ENCODE measurements at places on chromosomes 2 and 18.

- no peak for DNase-seq
These were observed 38.2 kb downstream of the SOX11 start for GRCh38 chr2:5730386-5730785.

DNA sequence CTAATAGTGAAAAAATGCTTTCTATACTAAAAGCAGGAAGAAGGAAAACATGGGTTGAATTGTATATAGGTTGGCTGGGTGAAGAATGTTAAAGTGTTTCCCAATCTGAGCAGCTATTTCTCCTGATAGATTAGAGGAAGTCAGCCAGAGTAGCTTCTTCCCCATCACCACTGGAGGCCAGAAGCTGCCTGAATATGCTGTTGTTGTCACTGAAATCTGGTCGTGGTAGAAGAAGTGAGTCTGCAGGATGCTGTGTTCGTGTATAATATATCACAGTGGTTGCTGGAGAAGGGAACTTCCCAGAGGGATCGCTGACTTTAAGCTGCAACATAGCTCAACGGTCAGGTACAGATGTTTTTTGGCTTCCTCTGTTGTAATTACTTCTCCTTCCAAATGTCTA lies 247.5 kb upstream of the LRATD1 start:
- no peak for DNase-seq

DNA sequence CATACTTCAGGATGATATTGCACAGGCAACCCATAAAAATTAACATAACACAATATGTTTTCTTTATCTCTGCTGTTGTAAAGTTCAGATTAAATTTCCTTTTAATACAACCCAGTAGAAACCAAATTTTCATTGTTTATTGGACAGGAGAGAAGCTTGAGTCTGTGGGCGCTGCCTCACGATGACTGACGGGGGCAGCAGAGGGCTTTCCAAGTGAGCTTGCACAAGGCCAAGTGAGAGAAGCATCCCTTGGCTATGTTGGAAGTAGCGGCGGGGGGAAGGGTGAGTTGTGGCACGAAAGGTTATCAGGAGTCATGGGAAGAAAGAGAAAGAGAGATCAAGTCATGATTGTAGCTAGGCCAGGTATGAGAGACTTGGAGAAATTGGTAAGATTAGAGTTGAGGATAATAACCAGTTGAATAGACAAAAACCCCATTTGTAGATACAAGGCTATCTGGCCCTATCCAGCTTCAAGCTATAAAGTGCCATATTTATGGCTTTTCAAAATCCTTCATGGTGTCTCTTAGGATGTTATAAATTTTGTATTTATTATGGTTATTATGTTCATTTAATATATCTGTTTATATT lies 413.7 kb upstream of the FAM98A start:
- DNase-seq = peak; percentile 50

DNA sequence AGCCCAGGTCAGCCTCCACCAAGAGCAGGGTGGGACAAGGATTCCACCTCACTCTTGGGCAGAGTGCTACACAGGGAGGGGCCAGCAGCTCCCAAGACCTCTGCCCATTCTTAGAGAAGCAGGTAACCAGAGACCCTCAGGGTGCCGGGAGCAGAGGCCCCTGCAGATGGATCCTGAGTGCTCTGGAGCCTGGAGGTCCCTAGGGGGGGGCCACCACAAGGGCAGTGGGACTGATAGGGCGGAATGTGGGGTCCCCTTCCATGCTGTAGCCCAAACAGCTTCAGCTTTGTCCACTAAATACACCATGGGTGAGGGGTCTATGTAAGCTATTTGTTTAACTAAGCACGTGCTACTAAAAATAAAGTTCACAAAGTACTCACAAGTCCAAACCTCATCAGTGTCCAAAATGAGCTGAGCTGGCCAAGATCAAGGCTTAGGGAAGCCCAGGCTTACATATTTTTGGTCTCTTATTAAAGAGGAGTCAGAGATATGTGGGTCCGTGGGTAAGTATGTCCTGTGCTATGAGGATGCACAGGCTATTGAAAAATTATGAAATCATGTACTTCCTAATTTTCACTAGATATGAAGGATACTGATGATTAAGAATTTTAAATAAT lies 21.5 kb upstream of the GPC1 start:
- no peak for DNase-seq

DNA sequence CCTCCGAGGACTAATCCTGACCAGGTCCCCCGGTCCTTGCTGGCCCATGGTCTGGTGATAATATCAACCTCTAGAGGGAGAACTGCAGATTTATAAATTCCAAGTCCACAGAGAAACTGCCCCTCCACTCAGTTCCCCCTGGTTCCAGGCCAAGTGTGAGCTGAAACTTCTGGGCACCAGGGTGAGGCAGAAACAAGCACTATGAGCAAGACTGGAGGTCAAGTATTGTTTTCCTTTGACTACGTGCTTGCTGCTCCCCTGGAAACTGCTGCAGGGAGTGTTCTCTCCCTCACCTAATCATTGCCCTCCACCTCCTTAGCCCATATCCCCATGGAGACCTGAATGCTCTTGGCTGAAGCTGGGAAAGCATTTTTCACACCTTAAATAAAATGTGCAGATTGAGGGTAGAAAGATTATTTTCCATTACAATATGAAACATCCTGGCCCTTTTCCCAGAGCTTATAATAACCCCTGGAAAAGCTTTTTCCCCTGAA lies 135.2 kb downstream of the RDH14 start:
- no peak for DNase-seq

GRCh38 chr18:76370201-76370600 lies 124.8 kb downstream of the ZNF516 start:
- DNase-seq = no peak

GRCh38 chr2:55887351-55887750 lies 36.2 kb downstream of the EFEMP1 start:
- no peak for DNase-seq

- no peak for DNase-seq
These were observed 605.2 kb upstream of the CELF4 start for GRCh38 chr18:38170845-38171244.

DNA sequence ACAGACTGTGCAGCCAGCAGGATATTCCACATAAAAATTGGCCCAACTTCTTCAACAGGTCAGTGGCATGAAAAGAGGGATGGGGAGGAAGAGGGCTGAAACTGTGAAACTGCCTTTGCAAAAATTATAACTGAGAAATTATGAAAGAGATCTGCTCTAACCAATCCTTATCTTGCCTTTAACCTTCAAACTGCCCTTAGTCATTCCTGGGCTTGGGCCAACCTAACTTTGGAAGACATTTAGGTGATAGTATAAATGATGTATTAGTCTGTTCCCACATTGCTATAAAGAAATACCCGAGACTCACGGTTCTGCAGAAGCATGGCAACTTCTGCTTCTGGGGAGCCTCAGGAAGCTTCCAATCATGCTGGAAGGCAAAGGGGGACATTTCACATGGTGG lies 74.5 kb downstream of the RPL31 start:
- DNase-seq = no peak

DNA sequence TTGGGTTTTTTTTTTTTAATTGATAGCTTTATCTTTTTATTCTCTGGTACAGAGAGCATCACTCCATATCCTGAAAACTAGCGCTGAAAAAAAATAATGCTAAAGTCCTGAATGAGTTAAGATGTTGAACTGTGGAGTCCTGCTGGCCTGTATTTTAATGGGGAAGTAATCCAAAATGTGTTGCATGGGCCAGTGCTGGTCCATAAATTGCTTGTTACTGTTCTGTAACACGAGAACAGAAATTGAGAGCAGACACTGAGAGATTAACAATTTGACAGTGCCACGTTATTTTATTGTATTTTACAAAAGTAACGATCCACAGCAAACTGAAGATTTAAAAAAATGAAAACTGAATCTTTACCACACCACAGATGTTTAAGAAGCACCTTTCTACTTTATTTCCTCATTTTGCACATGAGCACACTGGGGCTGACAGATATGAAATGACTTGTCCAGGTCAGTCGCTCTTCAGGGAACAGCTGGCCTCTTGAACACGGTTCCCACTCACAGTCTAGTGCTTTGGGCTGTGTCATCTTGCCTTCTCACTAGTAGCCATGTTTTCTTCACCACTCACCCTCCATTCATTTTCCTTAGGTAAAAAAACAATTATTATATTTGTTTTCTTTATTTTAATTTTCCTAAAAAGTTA lies 35.3 kb downstream of the ZCCHC2 start:
- no peak for DNase-seq

DNA sequence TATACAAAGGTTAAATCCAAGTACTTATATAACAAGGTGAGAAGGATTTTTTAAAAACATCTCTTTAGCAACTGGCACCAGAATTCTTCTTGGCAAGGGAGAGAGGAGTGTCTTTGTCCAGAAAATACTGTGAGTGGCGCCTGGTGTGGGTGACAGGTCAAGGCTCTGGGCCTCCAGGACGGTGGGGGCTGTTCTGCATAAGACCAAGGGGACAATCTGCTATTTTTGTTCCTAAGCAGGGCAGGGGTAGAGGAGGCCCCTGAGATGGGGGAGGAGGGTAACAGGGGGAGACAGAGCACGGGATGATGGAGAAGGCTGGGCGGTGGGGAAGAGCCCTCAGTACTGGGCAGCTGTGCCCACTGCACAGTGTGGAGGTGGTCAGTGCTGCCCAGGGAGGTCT lies 51.6 kb upstream of the TAF1B start:
- DNase-seq = no peak

DNA sequence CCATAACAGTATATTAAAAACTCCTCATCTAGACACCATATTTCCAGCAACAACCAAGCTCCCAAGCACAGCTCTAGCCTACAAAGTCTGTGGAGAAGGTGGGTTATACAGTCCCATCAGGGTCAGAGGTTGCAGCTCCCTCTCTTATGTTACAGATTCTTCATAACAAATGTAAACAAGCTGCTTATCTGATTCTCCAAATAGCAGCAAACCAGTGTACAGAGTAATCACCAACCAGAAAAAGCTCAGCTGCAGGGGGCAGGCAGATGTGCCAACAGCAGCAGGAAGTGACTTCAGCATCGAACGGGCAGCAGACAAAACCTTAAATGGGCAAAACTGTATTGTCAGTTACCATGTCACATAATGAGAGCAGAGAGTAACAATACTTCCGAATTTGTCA lies 52.9 kb upstream of the NABP1 start:
- DNase-seq = no peak

DNA sequence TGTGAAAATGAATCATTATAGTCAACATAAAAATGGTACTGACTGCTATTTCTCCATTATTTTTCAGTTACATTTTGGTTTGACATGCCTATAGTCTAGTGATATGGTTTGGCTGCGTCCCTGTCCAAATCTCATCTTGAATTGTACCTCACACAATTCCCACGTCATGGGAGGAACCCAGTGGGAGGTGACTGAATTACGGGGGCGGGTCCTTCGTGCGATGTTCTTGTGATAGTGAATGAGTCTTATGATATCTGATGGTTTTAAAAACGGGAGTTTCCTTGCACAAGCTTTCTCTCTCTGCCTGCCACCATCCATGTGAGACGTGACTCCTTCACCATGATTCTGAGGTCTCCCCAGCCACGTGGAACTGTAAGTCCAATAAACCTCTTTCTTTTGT lies 70.3 kb downstream of the BAZ2B start:
- no peak for DNase-seq

- DNase-seq = no peak
These were observed 249.9 kb downstream of the PIEZO2 start for GRCh38 chr18:10899481-10899880.

- no peak for DNase-seq
These were observed 302.1 kb downstream of the LRP1B start for GRCh38 chr2:141828761-141829160.

- no peak for DNase-seq
These were observed 107.9 kb downstream of the SPOPL start for GRCh38 chr2:138609446-138609845.

GRCh38 chr2:190896477-190896876 lies 15.9 kb downstream of the GLS start:
- DNase-seq = no peak

DNA sequence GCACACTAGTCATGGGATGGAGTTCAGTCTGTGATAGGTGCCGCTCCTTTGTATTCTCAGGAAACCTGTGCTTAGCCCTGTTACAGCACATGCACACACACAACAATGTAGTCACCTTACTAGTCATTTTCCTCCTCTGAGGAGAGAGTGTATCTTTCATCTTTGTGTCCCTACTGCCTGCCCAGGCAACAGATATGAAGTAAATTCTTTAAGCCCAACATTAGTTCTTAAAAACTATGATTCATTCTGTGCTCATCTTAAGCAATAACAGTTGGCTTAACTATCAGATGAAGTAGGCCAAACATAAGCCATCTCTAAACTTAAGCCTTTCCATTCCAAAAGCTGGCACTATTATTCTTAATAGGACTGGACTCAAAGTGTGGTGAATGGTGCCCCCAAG lies 186.5 kb downstream of the LNPK start:
- no peak for DNase-seq

- DNase-seq = no peak
These were observed 31.2 kb downstream of the PARD3B start for GRCh38 chr2:204576362-204576979.

- DNase-seq = peak; percentile 68
These were observed 116.0 kb downstream of the COPS8 start for GRCh38 chr2:237201461-237202287.

DNA sequence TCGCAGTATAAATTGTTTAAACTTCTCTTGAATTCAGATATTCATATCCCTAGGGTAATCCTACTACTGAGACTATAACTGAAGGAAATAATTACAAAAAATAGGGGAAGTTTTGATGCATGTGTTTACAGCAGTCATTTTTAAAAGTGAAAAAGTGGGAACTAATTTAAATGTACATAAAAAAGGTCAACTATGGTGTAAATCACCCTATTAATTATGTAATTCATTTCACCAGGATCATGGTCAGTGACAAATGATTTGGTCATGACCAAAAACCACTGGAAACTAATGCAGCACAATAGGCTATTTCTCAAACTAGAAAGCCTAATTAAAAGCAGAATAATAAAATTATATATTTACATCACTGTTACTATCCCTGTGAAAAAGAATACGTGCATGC lies 5.0 kb upstream of the CNGA3 start:
- no peak for DNase-seq

DNA sequence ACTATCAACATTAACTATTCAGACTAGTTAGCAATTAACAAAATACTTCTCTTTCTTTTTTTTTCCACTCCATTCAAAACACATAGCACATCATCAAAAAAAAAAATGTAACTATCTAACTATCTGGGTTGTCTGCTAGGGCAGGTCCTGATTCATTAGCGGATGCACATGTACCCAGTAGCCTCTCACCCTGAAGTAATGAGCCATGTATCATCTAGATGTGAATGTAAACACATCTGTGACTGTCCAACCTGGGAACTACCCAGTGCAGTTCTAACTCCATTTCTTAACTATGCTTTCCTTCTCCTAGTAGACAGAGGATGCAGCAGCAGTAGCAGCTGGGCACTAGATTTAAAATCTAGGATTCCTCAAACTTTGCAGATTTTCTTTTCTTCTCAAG lies 183.1 kb upstream of the PIK3C3 start:
- no peak for DNase-seq

GRCh38 chr2:157085522-157085921 lies 172.0 kb upstream of the GALNT5 start:
- DNase-seq = no peak

DNA sequence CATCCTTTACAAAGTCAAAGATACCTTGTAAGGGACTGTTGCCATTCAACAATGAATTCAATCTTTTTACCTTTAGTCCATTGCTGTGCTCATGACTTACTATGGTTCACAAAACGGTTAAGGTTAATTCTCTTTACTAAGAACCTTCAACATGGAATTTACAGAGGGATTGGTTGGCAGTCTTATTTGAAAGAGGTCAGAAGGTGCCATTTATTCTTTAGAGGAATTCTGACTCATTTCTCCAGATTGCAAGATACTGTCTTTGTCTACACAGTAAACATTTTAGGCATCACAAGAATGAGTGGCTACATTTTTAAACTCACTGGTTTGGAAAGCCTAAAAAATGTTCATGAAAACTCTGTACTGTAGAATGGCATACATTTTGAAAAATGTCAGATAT lies 17.4 kb downstream of the KCNH7 start:
- DNase-seq = no peak

- no peak for DNase-seq
These were observed 382.9 kb downstream of the DSEL start for GRCh38 chr18:67133669-67134068.
